ENCODE measurements at places on chromosomes 1 and 21.

GRCh38 chr1:152770411-152770810 is 4.5 kb upstream of the LCE1F start:
- H3K36me3 ChIP-seq, result no peaks in the 10 kb centered on the region
- H3K4me3 ChIP-seq, result no peak overlapping the region
- DNase-seq, result no peak
- H3K27me3 ChIP-seq, result no peaks in the 10 kb centered on the region
- H3K4me1 ChIP-seq, result no peaks in the 10 kb centered on the region

GRCh38 chr1:232292239-232292638 is 337.7 kb downstream of the SIPA1L2 start:
- DNase-seq, result no peak
- H3K27me3 ChIP-seq, result no peaks in the 10 kb centered on the region
- H3K36me3 ChIP-seq, result no peaks in the 10 kb centered on the region
- H3K4me3 ChIP-seq, result no peak overlapping the region
- no peak overlapping the region for H3K27ac ChIP-seq

DNA sequence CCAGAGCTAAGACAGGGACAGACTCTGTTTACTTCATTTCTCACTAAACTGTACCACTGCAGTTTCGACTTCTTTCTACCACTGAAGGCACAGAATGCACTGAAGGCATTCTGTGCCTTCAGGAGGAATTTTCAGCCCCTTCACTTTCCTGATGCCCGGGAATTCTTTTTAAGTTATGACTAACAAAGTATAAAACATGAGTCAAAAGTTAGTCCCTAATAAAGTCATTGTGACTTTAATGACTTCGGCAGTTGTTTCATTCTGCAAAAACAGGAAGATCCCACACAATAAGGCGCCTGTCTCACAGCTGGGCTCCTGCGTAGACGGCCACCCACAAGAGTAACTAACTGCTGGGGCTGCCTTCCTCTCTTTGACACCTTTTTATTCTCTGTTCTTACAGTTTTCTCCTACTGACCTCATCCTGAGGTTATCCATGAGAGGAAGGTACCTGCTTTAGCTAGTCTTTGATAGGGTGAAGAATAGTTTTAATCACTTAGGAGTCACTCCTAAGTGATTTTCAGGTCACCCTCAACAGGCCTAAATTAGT is 183.9 kb upstream of the SGIP1 start:
- H3K4me3 ChIP-seq, result no peak overlapping the region
- peaks cover 22% of the 10 kb centered on the region for H3K4me1 ChIP-seq
- peak overlapping the region; percentile 23 for H3K27ac ChIP-seq

DNA sequence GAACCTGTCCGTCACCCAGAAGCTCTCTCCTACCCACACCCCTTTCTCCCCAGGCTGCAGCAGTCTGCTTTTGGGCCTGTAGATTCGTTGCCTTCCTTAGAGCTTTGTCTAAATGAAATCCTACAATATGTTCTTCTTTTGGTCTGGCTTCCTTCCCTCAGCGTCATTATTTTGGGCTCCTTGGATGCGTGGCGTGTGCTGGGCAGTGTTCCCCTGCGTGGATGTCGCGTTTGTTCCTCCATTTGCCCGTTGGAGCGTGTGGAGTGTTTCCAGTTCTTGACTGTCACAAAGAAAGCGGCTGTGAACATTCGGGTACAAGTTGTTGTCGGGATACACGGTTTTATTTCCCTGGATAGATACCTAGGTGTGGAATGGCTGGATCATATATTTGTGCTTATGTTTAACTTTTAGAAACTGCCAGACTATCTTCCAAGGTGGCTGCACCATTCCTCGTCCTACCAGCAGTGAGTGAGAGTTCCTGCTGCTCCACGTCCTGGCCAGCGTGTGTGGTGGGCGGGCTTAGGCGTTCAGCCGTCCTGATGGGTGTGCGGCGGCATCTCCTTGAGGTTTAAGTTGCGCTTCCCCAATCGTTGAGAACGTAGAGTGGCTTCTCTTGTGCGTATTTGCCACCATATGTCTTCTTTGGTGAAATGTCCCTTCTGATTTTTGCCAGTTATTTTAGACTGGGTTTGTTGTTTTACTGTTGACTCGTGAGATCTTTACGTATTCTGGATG is 31.7 kb downstream of the SKI start:
- no peak overlapping the region for H3K27ac ChIP-seq
- H3K27me3 ChIP-seq, result no peaks in the 10 kb centered on the region
- peaks cover 39% of the 10 kb centered on the region for H3K4me1 ChIP-seq
- DNase-seq, result no peak

DNA sequence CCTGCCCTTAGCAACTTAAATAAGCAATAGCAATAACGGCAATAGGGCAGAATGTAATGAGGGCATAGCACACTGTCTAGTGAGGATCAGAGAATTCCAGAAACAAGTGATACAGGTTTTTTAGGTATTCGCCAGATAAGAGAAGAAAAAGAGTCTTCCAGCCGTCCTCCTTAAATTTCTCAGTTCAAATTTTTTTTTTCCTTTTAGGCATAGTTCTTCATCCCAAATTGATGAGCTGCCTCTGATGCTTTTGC is 1.8 kb downstream of the PIGV start:
- DNase-seq, result no peak
- no peak overlapping the region for H3K4me3 ChIP-seq
- H3K4me1 ChIP-seq, result peaks cover 41% of the 10 kb centered on the region
- no peaks in the 10 kb centered on the region for H3K36me3 ChIP-seq
- H3K27me3 ChIP-seq, result no peaks in the 10 kb centered on the region

- H3K27ac ChIP-seq, result no peak overlapping the region
- no peaks in the 10 kb centered on the region for H3K27me3 ChIP-seq
- no peak for DNase-seq
- no peak overlapping the region for H3K4me3 ChIP-seq
- H3K36me3 ChIP-seq, result no peaks in the 10 kb centered on the region
- H3K4me1 ChIP-seq, result no peaks in the 10 kb centered on the region
Measured at GRCh38 chr1:22196041-22196440, 53.1 kb upstream of the WNT4 start.

- peak; percentile 53 for DNase-seq
- H3K4me3 ChIP-seq, result peak overlapping the region; percentile 77
- peak overlapping the region; percentile 79 for H3K27ac ChIP-seq
- H3K36me3 ChIP-seq, result peaks cover 38% of the 10 kb centered on the region
- peaks cover 23% of the 10 kb centered on the region for H3K4me1 ChIP-seq
Measured at GRCh38 chr1:36305915-36306209, 306 bp upstream of the SH3D21 start.

GRCh38 chr1:153567621-153568366 is 2.1 kb upstream of the S100A2 start:
- peak overlapping the region; percentile 99 for H3K27ac ChIP-seq
- DNase-seq, result no peak
- no peak overlapping the region for H3K4me3 ChIP-seq
- no peaks in the 10 kb centered on the region for H3K36me3 ChIP-seq
- no peaks in the 10 kb centered on the region for H3K27me3 ChIP-seq

DNA sequence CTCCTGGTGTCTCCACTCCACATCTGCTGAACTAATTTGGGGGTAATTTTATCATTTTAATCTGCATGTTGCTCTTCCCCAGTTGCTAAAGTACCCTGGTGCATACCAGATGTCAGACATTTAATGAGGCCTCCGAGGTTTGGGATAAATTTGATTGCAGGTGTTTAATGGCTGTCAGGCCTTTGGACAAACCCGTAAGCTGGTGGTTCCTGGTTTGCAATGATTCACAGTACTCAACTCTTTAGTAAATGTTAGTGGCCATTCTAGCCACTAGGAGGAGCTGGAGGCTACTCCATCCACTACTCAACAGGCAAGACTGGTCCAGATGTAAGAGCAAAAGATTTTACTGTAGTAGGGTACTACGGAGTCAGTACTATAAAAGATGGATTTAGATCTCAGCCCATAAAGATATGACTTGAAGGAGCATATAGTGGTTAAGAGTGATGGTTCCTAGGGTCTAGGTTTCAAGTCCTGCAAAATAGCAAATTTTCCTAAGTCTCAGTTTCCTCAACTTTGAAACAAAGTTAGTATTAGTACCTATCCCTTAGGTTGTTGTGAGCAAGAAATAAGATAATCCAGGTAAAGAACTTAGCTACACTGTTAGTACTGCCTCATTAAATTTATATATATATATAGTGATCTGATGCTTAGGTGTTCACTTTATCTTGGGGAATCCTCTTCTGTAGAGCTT is 132.8 kb downstream of the SNX7 start:
- DNase-seq, result no peak
- H3K27me3 ChIP-seq, result no peaks in the 10 kb centered on the region
- no peak overlapping the region for H3K4me3 ChIP-seq
- H3K36me3 ChIP-seq, result no peaks in the 10 kb centered on the region
- H3K27ac ChIP-seq, result no peak overlapping the region

DNA sequence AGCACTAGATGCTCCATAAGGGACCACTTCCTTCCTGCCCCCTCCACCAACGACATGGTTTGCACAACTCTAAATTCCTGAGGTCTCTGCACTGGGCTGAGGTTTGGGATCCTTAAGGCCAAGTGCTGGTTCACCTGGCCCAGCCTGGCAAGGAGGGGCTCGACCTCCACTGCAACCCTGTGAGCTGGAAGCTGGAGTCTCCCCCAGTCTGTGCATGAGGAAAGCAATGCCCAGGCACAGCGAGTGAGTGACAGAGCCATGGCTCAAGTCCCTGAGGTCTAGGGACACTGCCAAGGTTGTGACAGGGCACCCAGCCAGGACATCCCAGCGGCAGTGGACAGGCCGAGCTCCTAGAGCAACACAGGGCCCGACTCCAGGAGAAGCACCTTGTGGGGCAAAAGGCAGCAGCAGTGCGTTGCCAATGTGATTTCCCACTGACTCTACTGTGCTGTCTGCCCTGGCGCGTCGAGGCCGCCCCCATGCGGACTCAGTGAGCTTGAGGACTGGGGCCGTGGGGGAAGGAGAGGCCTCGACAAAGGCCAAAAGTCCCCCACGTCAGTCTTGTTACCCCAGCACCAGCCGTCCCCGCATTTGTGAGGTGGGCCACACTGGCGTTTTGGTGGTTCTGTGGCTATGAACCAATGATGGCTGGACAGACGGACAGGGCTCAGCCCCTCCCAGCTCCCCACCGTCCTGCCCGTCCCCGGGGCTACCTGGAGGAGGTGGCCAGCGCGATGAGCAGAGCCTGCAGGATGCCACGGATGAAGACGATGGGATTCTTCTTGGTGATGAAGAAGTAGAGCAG is 30.0 kb downstream of the PODN start:
- H3K27me3 ChIP-seq, result no peaks in the 10 kb centered on the region
- H3K36me3 ChIP-seq, result no peaks in the 10 kb centered on the region
- H3K27ac ChIP-seq, result no peak overlapping the region
- peaks cover 8% of the 10 kb centered on the region for H3K4me1 ChIP-seq
- H3K4me3 ChIP-seq, result no peak overlapping the region
- peak; percentile 76 for DNase-seq

GRCh38 chr1:30853350-30853749 is 55.2 kb downstream of the SDC3 start:
- H3K4me1 ChIP-seq, result peaks cover 27% of the 10 kb centered on the region
- no peak for DNase-seq
- no peak overlapping the region for H3K27ac ChIP-seq
- no peak overlapping the region for H3K4me3 ChIP-seq
- no peaks in the 10 kb centered on the region for H3K36me3 ChIP-seq
- H3K27me3 ChIP-seq, result no peaks in the 10 kb centered on the region

GRCh38 chr1:155967341-155968050 is 10.9 kb downstream of the ARHGEF2 start:
- peak overlapping the region; percentile 13 for H3K4me3 ChIP-seq
- H3K36me3 ChIP-seq, result peaks cover 67% of the 10 kb centered on the region
- no peak for DNase-seq
- H3K27me3 ChIP-seq, result no peaks in the 10 kb centered on the region

GRCh38 chr1:25513666-25514065 is 29.7 kb upstream of the LDLRAP1 start:
- no peaks in the 10 kb centered on the region for H3K36me3 ChIP-seq
- H3K4me1 ChIP-seq, result no peaks in the 10 kb centered on the region
- no peak for DNase-seq

DNA sequence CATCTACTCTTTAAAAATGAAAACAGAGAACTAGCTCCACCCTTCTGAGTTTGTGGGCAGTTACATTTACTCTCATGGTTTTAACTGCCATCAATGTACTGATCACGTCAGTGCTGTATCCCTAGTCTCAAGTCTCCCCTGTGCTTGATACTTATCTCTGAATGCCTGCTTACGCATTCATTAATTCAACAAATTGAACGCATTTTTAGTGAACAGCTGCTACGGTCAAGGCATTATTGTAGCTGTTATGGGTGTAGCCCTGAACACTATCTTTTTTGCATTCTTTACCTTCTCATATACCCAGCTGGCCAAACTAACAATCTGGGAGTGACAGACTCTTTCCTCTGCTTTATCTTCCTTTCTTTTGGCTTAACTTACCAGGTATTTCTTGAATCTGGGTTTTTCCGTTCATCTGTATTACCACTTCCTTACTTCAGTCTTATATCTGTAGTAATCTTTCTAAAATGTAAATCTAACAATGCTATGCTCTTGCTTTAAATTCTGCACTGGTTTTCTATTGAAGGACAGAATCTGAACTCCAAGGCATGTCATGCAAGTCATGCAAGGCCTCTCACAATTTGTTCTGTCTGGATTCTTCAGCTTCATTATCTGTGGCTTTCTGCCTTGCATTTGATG is 33.3 kb downstream of the SMG7 start:
- no peaks in the 10 kb centered on the region for H3K4me1 ChIP-seq
- no peaks in the 10 kb centered on the region for H3K27me3 ChIP-seq
- no peak overlapping the region for H3K27ac ChIP-seq
- H3K36me3 ChIP-seq, result no peaks in the 10 kb centered on the region
